Heart left ventricle (tissue), 16 donors: ENCODE measurements at places on chromosomes 11 and 22. TPM values are rescaled to one million over a fixed set of nuclear protein-coding genes. Genes with fewer than 3 reads are reported as not detected.
A peak's percentile ranks its signal among the peaks of the same experiment; 100 is the strongest.

Gene BACE1
- 21.4 TPM for total RNA-seq

Gene FAM180B
- 0.50 TPM for total RNA-seq

Gene OR4A15
- not detected for total RNA-seq

DNA sequence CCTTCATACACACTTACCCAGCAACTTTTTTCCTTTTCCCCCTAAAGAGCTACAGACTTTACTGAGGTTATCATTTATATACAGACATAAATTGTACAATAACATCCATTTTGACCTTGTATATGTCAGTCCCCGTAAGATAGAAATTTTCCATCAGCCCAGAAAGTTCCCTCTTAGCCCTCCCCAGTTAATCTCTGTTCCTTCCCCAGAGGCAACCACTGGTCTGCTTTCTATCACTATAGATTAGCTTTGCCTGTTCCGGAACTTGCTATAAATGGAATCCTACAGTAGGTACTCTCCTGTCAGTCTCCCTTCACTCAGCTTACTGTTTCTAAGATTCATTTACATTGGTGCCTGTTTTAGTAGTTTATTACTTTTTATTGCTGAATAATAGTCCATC, 54.9 kb downstream of the TSPAN18 start:
- DNase-seq: no peak

DNA sequence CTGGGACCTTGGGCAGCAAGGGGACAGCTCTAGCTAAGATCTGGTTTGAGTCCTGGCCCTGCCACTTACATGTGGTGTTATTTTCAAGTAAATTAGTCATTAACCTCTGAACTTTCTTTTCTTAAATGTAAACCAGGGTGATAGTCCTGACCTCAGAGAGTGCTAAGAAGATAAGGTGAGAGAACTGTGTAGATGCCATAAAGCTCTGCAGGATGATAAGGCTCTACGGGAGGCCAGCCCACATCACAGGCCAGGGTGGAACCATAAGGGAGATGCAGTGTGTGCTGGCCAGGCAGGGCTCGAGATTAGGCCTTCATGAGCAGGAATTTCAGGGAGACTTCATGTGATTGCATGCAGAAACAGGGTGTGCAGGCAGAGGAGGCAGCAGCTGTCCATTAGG, 24.2 kb downstream of the NECTIN1 start:
- DNase-seq: no peak

DNA sequence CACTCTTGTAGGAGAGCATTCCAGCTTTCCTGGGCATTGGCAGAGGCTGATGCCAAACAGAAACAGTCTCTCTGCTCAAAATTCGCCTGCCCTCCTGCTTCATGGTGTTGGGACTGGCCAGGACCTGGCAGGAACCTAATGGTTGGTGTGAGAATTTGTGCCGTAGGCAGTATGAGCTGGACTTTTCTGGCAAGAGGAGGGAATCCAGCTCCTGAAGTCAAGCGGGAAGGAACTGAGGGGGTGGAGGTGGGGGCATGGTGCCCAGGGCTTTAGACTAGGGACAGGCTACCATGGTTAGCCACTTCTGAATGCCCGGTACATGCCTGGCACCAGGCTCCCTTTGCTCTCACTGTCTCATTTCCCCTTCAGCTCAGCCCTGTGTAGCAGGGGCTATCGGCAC, 6.9 kb upstream of the TOMM22 start:
- no peak for DNase-seq

GRCh38 chr11:113831314-113831713, 44.1 kb downstream of the USP28 start:
- no peak for DNase-seq

Gene SYT12
- total RNA-seq: not detected

DNA sequence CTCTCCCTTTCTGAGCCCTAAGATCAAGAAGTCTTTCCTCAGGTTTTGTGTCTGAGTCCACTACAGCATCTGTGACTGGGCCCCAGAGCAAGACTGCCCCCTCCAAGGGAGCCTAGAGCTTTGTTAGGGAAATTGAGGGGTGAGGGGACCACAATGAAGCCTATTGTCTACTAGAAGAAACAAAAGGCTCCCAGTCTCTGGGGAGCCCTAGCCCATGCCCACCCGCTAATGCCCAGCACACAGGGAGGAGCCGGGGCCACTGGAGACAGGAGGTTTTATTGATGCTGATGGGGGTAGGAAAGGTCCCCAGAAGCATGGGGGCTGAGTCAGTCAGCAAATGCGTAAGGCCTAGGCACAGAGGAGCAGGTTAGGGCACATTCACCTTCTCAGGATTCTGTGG, 14.0 kb downstream of the RHOG start:
- no peak for DNase-seq

- DNase-seq: no peak
Observed at GRCh38 chr11:68829581-68829980, 12.1 kb downstream of the CPT1A start.

DNA sequence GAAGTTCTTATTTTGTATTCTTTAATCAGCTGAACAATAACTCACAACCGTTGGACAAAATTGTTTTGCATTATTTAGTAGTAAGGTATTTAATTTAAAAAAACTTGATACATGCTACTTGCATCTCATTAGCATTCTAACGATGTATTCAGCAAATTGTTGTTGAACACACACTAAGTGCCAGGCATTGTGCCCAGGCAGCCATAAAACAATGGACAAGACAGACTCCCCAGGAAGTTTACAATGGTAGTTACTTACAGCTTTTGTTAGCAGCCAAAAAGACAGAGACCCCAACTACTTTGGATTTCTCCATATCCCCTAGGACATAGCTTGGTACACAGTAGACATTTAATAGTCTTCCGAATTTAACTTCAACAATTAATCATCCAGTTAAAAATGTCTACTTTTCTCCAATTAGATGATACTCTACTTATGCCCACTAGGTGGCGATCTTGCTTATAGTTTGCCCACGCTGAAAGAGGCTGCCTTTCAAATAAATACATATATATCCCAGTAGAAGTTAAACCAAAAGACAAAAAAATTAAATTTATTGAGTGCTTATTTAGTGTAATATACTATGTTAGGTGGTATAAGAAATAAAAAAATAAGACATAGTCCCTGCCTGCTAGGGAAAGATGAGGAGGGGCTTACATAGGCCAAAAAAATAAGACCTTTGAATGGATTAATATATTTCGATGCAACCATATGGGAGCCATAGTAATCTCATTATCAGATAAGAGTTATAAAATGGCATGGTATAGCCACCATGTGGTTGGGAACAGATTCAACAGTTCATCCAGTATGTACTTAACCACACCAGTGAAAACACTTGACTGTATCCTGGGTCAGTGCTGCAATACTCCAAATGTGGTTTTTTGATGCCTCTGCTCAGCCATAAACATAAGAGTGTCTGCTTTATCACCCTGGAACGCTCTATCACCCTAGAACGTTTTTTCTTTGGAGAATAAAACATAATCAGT, 2.0 kb upstream of the FJX1 start:
- DNase-seq: no peak

DNA sequence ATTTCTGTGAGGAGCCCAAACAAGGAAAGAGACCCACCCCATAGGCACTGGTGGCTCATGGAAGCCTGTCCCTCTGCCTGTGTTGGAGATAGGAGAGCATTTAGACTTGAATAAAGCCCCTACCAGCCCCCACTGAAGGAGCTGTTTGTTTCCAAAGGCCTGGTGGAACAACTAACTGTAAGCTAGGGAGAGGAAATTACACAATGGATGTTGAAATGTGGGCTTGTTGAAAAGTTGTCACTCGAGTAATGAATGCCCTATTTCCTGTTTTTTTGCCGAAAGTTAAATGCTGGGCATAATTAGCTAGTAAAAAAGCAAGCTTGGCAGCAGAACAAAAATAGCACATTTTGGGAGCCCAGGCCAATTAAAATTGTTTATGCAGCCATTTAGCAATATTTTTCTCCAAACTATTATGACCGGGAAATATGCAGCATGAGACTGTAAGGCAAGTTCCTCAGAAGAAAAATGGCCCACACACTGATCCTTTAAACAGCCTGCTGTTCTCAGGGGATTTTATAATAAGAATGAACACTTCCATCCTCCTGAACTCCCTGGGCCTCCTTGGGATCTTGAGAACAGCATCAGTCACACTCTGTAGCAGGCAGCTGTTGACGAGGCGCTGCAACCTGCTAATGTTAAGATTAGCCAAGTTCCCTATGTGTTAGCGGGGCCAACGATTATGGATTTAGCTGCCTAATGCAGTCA, 38.6 kb upstream of the LMO2 start:
- no peak for DNase-seq

DNA sequence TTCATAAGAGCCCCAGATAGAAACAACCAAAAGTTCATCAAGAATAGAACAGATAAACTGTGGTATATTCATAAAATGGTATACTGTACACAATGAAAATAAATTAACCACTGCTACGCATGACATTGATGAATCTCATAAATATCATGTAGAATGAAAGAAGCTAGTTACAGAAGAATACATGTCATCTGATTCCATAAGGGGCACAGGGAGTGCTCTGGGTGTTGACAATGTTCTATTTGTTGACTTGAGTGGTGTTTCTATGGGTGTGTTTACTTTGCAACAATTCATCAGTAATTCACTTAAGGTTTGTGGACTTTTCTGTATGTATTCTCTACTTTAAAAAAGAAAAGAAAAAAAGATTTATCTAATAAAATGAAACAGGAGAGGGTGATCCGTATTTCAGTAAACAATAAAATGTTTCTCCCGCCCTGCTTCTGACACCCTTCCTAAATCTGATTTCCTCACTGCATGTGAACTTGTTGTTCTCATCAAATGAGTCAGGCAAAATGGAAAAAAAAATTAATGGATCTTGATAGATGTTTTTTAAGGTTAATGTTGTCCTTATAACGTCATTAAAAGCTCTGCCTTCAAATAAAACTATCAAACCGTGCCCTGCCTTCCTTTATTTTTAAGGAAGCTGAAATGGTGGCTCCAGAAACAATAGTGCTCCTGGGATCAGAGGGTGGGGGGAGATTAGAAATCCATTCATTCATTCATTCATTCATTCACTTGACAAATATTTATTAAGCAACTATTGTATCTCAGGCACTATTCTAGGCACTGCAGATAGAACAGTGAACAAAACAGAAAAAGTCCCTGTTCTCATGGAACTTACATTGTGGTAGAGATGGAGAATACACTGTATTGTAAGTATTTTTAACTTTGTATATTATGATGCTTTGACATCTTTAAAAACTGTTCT, 77.2 kb upstream of the CD44 start:
- no peak for DNase-seq

- DNase-seq: no peak
Observed at GRCh38 chr22:19948057-19948760, 6.6 kb upstream of the TXNRD2 start.

- DNase-seq: peak; percentile 37
Observed at GRCh38 chr11:59283825-59284772, 71.4 kb upstream of the MPEG1 start.

Gene OR5M8
- not detected for total RNA-seq

DNA sequence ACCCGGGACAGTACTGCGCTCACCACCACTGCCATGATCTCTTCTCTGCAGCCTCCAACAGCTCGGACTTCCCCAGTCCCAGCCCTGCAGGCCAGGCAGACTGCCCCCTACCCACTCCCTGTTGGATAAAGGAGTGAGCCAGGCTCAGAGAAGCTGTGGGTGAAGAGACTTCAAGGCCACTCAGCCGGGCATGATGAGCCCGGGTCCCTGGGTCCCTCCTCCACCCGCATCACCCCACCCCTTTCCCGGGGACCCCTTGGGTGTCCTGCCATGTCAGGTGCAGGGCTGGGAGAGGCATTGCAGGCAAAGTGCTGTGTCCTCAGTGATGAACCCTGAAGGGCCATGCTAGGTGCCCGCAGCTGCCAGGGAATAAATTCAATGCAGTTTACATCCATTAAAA, 14.5 kb downstream of the LSP1 start:
- DNase-seq: peak; percentile 36

Gene OR5W2
- not detected for total RNA-seq

DNA sequence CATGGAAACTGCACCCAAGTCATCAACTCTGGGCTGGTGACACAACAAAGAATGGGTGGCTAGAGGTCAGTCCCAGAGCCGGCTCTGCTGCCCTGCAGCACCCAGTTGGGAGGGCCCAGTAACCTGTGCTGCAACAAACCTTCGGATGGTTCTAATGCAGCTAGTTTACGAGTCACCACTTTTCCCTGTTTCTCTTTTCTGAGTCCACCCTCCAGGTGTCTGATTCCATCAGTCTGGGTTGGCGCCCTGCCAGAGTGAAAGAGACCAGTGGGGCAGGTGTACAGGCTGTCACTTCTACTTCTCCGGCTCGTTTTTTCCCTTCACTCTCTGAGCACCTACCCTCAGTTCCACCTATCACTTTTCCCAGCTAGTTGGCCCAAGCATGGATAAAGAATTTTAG, 572.9 kb downstream of the NTM start:
- no peak for DNase-seq

Gene SERPIND1
- not detected for total RNA-seq

Gene MGAT3
- total RNA-seq: 3.9 TPM

Gene BIRC3
- 9.4 TPM for total RNA-seq

- DNase-seq: no peak
Observed at GRCh38 chr11:60919956-60920355, 4.3 kb upstream of the TMEM132A start.

Gene USP2
- 106 TPM for total RNA-seq

DNA sequence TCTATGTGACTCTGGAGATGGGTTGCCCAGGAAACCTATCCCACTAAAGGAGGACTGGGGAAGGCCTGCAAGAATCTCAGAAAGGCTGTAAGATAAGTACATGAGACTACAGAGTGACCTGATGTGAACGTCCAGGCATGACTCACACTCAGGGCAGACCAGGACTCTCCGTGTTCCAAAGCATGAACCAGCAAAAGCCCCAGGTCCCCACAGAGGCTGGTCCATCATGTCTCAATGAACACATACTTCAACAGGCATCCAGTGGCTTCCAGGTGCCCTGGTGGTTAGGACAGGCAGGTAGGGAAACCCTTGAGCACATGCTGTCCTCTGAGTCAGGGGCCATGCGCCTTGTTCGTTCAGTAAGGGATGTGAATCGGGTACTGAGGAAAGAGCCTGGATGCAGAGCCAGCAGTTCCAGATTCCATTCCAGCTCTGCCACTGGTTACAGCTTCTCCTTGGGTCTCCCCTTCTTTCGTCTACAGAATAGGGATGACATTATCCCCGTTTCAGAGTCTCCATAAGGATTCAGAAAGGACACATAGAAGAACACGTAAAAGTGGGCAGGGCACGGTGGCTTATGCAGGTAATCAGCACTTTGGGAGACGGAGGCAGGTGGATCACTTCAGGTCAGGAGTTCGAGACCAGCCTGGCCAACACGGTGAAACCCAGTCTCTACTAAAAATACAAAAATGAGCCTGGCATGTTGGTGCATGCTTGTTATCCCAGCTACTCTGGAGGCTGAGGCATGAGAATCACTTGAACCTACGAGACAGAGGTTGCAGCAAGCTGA, 129.0 kb upstream of the TEAD1 start:
- no peak for DNase-seq

DNA sequence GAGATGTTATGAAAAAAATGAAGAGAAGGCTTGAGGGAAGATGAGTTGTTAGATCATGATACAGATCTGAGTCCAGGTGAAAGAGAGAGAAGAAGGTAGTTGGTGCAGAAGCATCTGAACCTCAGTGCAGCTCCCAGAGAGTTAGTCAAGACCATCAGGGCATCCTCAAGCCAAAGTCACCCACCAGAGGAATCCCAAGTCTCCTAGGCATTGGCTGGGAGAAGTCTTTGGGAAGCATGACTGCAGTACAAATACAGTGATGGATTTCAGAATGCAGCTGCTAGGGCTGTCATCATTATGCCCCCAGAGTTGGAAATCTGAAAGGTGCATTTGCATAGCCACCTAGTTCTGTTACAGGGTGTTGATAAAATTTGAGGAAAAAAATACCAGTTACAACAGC, 59.7 kb upstream of the GALNT18 start:
- no peak for DNase-seq
